ENCODE measurements at places on chromosomes 4 and X. TPM values are rescaled to one million over a fixed set of nuclear protein-coding genes. Genes with fewer than 3 reads are reported as not detected.
A peak's percentile ranks its signal among the peaks of the same experiment; 100 is the strongest.

Gene DKK2
- not detected for total RNA-seq

Gene HNRNPH2
- 49.4 TPM for total RNA-seq

Gene ARHGAP6
- total RNA-seq, result 0.22 TPM

Gene DCAF4L1
- total RNA-seq, result 0.55 TPM

Gene SSX4
- not detected for total RNA-seq

Gene TEX13D
- not detected for total RNA-seq

Gene FGA
- not detected for total RNA-seq

Gene PROM1
- not detected for total RNA-seq

GRCh38 chr4:37590016-37590415, 96.2 kb downstream of the RELL1 start:
- H3K36me3 ChIP-seq, result peaks cover 21% of the 10 kb centered on the region
- H3K4me3 ChIP-seq, result no peak overlapping the region
- peaks cover 3% of the 10 kb centered on the region for H3K27me3 ChIP-seq
- H3K4me1 ChIP-seq, result no peaks in the 10 kb centered on the region

GRCh38 chrX:139222511-139223200, 307.9 kb upstream of the F9 start:
- H3K27me3 ChIP-seq, result peaks cover 1% of the 10 kb centered on the region
- no peak for DNase-seq
- no peaks in the 10 kb centered on the region for H3K36me3 ChIP-seq
- H3K4me1 ChIP-seq, result no peaks in the 10 kb centered on the region
- H3K27ac ChIP-seq, result no peak overlapping the region

DNA sequence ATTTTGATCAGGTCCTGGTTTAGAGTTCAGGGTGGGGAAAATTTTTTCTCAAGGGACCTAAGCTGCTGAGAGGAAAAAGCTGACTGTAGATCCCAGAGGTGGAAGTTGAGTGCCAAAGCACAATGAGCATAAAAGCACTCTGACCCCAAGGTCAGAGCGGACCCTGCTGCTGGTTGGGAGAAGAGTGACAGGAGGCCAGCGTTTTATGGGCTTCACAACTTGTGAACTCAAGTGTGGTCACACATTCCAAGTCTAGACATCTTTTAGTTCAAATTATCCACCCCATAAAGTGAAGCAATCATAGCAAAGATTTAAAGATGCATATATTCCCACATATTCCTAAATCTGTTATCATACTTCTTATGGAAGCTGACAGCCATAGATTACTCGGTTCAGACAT, 220.3 kb downstream of the CHIC2 start:
- H3K4me1 ChIP-seq, result no peaks in the 10 kb centered on the region
- no peak overlapping the region for H3K4me3 ChIP-seq
- H3K36me3 ChIP-seq, result no peaks in the 10 kb centered on the region
- DNase-seq, result no peak

GRCh38 chr4:161252520-161253141, 911.2 kb downstream of the FSTL5 start:
- no peaks in the 10 kb centered on the region for H3K4me1 ChIP-seq
- no peak for DNase-seq
- no peak overlapping the region for H3K27ac ChIP-seq
- H3K36me3 ChIP-seq, result peaks cover 6% of the 10 kb centered on the region
- H3K27me3 ChIP-seq, result no peaks in the 10 kb centered on the region

- no peak overlapping the region for H3K27ac ChIP-seq
- H3K36me3 ChIP-seq, result peaks cover 3% of the 10 kb centered on the region
- peaks cover 66% of the 10 kb centered on the region for H3K27me3 ChIP-seq
- H3K4me3 ChIP-seq, result no peak overlapping the region
- no peak for DNase-seq
Measured at GRCh38 chr4:55123791-55124190, 1.6 kb downstream of the KDR start.

- no peaks in the 10 kb centered on the region for H3K4me1 ChIP-seq
- H3K4me3 ChIP-seq, result no peak overlapping the region
- DNase-seq, result no peak
- peaks cover 7% of the 10 kb centered on the region for H3K36me3 ChIP-seq
- H3K27me3 ChIP-seq, result no peaks in the 10 kb centered on the region
Measured at GRCh38 chrX:133609166-133609565, 193.9 kb upstream of the GPC4 start.

- peaks cover 36% of the 10 kb centered on the region for H3K4me1 ChIP-seq
- H3K27ac ChIP-seq, result peak overlapping the region; percentile 98
- H3K36me3 ChIP-seq, result peaks cover 11% of the 10 kb centered on the region
- DNase-seq, result peak; percentile 59
Measured at GRCh38 chr4:7759216-7759615, 180.4 kb downstream of the AFAP1 start.

DNA sequence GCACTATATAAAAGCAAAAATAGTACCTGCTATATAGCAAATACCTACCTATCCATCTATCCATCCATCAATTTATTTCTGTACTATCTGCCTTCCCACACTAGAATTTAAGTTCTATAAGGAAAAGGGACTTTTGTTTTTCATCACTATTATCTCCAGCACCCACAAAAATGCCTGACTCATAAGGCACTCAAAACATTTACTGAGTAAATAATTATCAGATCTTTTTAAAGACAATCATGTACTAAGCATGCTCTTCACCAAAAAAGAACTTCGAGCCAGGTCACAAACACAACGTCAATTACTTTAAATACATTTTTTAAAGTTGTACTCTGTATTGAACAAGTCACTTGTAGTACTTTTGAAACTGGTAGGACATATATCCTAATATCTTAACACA, 119.9 kb downstream of the FBXW7 start:
- no peak overlapping the region for H3K4me3 ChIP-seq
- H3K4me1 ChIP-seq, result peaks cover 38% of the 10 kb centered on the region
- no peak for DNase-seq
- H3K36me3 ChIP-seq, result peaks cover 6% of the 10 kb centered on the region
- no peaks in the 10 kb centered on the region for H3K27me3 ChIP-seq
- H3K27ac ChIP-seq, result no peak overlapping the region

GRCh38 chr4:5878359-5878758, 14.5 kb downstream of the CRMP1 start:
- H3K27me3 ChIP-seq, result peaks cover 41% of the 10 kb centered on the region
- no peaks in the 10 kb centered on the region for H3K4me1 ChIP-seq
- H3K4me3 ChIP-seq, result no peak overlapping the region
- peaks cover 7% of the 10 kb centered on the region for H3K36me3 ChIP-seq
- no peak for DNase-seq

DNA sequence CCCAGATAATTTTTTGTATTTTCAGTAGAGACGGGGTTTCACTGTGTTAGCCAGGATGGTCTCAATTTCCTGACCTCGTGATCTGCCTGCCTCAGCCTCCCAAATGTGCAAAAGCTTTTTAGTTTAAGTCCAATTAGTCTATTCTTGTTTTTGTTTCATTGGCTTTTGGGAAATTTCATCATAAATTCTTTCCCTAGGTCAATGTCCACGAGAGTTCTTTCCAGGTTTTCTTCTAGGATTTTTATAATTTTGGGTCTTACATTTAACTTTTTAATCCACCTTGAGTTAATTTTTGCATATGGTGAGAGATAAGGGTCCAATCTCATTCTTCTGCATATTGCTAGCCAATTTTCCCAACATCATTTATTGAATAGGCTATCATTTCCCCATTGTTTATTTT, 36.3 kb upstream of the PDLIM5 start:
- DNase-seq, result no peak
- peaks cover 4% of the 10 kb centered on the region for H3K4me1 ChIP-seq
- no peak overlapping the region for H3K4me3 ChIP-seq
- H3K27me3 ChIP-seq, result peaks cover 12% of the 10 kb centered on the region
- peaks cover 5% of the 10 kb centered on the region for H3K36me3 ChIP-seq
- no peak overlapping the region for H3K27ac ChIP-seq

DNA sequence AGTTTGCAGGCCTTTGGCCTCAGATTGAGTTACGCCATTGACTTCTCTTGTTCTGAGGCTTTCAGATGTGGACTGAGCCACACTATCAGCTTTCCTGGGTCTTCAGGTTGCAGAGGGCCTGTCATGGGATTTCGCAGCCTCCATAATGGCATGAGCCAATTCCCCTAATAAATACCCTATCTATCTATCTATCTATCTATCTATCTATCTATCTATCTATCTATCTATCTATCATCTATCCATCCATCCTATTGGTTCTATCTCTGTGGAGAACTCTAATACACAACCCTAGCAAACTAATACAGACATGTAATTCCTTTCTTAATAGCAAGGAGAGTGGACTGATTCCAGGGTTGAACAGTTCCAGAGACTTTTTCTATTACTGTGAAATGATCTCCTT, 9.5 kb upstream of the STIM2 start:
- H3K27ac ChIP-seq, result no peak overlapping the region
- H3K4me1 ChIP-seq, result no peaks in the 10 kb centered on the region
- no peak overlapping the region for H3K4me3 ChIP-seq
- no peaks in the 10 kb centered on the region for H3K27me3 ChIP-seq
- H3K36me3 ChIP-seq, result no peaks in the 10 kb centered on the region
